ENCODE measurements at places on chromosomes 16 and 17.

DNA sequence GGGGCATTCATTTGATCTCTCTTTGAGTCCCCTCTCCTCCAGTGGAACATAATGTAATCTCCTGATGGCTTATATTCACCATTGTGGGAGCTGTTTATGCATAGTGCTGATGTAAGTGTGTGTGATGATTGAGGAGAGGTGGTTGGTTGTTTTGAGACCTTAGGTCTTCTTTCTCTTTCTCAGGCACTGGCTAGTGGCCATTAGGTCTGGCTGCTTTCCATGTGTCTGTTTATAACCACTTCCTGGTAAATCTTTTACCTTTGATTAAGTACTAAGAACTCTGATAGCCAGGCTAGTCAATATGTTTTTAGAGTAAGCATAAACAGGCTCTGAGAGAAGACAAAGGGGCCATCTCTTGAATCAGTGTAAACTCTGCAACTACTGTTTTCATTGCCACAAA lies 27.9 kb downstream of the VAT1L start:
- no peak for DNase-seq

DNA sequence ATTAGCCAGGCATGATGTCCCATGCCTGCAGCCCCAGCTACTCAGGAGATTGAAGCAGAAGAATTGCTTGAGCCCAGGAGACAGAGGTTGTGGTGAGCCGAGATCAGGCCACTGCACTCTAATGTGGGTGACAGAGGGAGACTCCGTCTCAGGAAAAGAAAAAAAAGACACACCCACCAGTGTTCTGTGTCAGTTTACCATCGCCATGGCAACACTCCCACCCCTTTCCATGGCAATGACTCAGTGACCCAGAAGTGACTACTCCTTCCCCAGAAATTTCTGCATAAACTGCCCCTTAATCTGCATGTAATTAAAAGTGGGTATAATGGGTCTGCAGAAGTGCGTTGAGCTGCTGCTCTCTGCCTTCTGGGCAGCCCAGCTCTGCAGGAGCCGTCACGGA lies 4.0 kb upstream of the ZC3H18 start:
- peak; percentile 34 for DNase-seq

- no peak for DNase-seq
Measured at GRCh38 chr16:30523768-30524574, 2.4 kb downstream of the ZNF768 start.

DNA sequence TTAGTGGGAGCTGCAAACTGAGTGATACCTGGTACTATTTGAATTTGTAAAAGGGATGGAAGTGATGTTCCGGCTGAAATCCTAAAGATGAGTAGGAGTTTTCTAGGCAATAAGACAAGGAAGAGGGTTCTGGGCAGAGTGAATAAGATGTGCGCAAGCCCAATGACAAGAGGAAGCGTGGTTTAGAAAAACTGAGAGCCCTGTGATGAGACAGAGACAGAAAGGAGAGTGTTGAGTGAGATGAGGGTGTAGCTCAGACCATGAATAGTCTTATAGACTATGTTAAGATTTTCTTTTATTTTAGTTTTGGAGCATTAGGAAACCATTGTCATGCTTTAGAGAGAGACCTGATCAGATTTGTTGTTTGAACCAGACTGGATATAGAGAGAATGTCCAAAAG lies 50.2 kb downstream of the COX10 start:
- no peak for DNase-seq

GRCh38 chr17:41863074-41863848 lies 2.0 kb downstream of the KLHL11 start:
- DNase-seq, result no peak

- no peak for DNase-seq
Measured at GRCh38 chr16:86970279-86970678, 346.9 kb downstream of the C16orf95 start.

GRCh38 chr17:64155129-64155528 lies 25.2 kb upstream of the ERN1 start:
- no peak for DNase-seq

DNA sequence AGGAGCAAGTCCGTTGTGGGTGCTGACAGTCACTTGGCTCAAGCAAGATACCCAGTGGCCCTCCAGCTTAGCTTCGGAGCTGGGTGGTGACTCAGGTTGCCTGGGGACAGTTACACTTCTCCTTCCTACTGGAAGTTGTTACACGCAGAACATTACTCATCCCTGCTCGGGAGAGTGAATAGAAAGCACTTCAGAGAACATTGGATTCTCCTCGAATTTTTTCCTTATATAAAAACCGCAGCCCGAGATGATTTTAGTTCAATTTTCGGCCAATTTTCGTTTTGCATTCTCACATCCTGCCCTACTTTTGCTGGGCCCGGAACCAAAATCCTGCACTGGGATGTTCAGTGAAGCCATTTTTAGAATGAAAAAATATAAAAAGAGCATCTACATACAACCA lies 99.7 kb downstream of the ELAC2 start:
- DNase-seq, result no peak

GRCh38 chr17:32769846-32770245 lies 107.1 kb downstream of the MYO1D start:
- DNase-seq, result no peak

DNA sequence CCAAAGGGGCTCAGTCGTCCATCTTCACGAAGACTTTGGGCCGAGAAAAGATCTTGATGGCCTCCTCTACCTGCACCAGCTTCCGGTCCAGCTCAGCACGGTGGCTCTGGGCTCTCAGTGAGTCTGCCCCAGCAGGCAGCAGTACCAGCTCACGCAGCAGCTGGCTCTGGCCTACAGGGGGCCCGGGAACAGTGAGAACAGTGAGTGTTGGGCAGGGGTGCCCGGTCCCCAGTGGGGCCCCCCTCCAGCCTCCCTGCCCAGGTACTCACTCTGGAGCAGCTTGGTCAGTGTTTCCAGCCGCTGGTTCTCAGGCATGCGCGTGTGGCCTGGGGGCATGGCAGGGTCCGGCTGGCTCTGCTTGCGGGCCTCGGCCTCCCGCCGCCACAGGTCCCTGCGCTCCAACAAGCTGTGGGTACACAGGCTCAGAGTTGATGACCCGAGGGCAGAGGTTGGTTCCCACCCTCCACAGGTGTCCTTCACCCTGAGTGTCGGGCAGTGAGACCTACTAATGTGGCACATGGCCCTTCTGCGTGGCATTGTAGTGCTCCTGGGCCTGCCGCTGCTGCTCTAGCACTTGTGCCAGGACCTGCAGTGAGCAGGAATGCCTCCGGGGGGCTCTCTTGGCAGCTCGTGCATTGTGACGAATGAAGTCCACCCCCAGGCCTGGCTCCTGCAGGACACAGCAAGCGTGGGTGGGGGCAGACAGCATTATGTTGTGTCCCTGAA lies 2.6 kb downstream of the PARD6A start:
- no peak for DNase-seq

All from stimulated activated CD4-positive, alpha-beta T cell treated with anti-CD3 and anti-CD28 coated beads, Interleukin-15, amount 100 ng/mL, for 1 hour (primary cell).